Pons (tissue), 1 donor: ENCODE measurements at places on chromosomes 1 and 21.
A peak's percentile ranks its signal among the peaks of the same experiment; 100 is the strongest.

GRCh38 chr1:101216623-101217022, 20.2 kb upstream of the S1PR1 start:
- DNase-seq, result no peak

GRCh38 chr1:90175490-90176167, 180.7 kb downstream of the ZNF326 start:
- DNase-seq, result no peak

DNA sequence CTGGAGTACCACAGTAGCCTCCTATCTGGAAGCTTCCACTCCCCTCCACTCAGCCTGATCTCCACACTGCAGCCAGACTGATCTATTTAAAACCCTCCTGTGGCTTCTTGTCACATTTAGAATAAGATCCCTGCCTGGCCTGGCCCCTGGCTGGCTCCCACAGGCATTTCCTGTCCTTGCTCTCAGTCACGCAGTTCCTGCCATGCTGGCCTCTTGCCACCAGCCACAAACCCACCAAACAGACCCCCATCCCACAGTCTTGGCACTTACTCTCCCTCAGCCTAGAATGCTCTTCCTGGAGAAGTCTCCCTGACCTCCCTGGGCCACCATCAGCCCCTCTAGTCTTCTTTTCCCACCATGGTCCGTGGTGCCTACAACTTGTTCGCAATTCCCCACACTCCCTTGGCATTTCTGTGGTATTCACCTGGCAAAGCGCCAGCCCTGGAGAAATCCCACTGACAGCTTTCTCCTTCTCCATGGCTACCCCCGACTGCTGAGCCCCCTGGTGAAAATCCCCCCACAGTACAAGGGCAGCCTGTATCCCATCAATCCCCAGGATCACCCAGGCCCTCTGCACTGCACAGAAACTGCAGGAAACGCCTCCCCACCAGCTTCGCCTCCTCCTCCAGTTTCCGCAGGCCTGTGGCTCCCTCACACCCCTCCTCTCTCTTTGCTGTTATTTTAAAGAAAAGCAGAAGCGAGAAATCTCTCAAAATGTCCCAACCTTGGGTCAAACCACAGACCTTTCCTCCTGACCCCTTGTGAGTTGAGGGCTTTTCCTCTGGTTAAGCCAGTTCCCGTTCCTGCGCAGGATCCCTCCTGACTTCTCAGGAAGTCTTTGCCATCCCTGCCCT, 94.5 kb downstream of the SYT2 start:
- peak; percentile 75 for DNase-seq

DNA sequence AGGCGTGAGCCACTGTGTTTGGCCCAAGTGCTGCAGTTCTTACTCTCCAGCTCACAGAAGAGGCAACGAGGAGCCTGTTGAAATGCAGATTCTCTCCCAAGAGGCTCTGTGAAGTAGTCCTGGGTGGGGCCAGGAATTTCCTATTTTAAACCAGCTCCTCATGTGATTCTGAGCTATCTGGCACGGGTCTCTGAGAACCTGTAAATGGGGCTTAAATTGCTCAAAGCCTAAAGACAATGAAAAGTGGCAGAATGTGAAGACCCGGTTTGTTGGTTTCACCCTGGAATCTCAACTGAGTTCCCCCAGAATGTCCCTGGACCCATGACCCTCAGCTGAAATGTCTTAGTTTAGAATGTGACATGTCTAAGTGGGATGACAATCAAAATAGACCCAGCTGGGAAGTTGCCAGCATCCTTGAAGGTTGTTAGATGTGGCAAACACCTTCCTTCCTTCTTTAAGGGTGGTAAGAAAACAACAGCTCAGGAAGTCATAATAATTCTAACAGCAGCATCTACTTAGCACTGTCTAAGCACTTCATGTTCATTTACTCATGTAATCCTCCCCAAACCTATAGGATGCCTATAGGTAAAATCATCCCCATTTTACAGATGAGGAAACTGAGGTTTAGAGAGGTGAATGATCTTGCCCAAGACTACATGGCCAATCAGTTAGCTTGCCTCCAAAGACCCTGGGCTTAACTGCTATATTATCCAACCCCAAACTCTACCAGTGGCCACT, 20.9 kb upstream of the ATP5PO start:
- no peak for DNase-seq

- no peak for DNase-seq
Observed at GRCh38 chr21:16624479-16625118, 888.2 kb upstream of the CXADR start.

DNA sequence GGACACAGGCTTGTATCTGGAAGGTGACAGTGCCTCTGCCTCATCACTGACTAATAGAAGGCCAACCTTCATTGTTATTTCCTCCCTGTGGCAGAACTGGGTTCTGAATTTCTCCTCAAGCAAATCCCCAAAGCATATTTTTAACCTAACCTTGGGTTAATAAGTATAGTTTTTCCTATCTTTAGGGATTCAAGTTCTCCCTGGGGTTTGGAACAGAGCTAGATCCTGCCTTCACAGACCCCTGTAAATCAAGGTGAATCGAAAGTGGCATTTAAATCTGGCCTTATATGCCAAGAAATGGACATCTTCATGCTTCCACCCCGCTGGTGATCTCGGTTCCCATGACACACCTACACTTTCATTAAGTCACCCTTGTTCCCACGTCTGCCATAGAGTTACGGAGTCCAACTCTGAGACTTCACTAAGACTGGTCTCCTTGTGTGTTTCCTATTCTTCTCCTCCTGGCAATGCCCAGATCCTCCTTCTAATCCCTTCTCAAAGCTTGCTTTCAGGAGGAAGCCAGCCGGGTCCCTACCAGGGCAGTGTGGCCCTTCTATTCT, 4.3 kb upstream of the CHI3L2 start:
- no peak for DNase-seq

DNA sequence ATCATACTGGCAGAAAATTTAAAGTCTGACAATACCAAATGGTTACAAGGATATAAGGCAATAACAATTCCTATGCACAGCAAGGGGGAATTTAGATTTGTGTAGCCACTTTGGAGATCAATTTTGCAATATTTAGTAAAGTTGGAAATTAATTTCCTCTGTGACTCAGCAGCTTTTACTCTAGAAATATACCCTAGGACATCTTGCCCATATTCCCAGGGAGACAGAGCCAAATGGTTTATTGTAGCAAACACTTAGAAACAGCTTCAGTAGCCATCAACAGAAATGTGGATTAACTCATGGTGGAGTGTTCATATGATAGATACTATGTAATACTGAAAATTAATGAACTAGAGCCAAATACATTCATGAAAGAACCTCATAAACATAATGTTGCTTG, 104.6 kb downstream of the BACH1 start:
- no peak for DNase-seq

- DNase-seq, result no peak
Observed at GRCh38 chr1:149929856-149930255, 2.3 kb upstream of the SF3B4 start.

GRCh38 chr1:63634471-63634870, 41.3 kb downstream of the PGM1 start:
- DNase-seq, result no peak

GRCh38 chr1:248758352-248758751, 2.8 kb upstream of the LYPD8 start:
- DNase-seq, result no peak

- DNase-seq, result no peak
Observed at GRCh38 chr21:36796070-36796469, 97.2 kb downstream of the SIM2 start.

- no peak for DNase-seq
Observed at GRCh38 chr1:230515451-230516145, 89.5 kb upstream of the PGBD5 start.

DNA sequence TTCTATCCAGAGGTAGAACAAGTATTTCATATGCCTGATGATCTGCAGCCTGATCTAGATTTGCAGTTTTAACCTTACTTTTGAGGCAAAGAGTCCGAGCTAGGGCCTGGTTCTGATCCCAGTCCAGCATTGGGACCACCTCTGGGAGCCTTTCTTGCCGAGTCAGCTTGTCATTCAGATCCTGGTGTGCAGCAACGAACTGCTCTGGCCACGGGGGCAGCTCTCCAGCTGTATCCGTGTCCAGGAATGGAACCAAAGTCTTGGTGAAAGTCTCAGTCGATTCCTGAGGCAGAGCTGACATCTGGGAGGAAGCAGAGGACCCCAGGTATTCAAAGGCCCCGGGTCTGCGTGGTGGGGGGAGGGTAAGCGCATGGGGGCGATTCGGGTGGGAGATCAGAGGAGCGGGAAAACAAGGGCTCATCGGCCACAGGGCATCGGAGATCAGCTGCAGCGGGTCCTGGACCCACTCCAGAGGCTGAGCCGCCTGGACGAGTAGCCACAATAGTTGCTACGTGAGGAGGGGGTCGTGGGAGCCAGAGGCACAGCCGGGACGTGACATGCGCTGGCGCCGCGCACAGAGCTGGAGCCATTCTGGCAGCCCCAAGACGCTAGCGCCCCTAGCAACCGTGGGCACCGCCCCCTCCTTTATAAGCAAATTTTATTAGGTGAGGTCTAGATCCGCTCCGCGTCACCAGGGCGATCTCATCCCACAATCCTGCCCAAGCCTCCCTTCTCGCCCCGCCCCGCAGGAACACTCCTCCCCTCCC, 32.4 kb upstream of the BSDC1 start:
- no peak for DNase-seq

GRCh38 chr1:92951141-92951582, 10.1 kb downstream of the DIPK1A start:
- no peak for DNase-seq

GRCh38 chr1:116351914-116352313, 21.1 kb upstream of the ATP1A1 start:
- DNase-seq, result no peak

GRCh38 chr1:149883598-149884247, 15.6 kb upstream of the BOLA1 start:
- no peak for DNase-seq

GRCh38 chr1:232477728-232478127, 152.2 kb downstream of the SIPA1L2 start:
- DNase-seq, result no peak

- DNase-seq, result no peak
Observed at GRCh38 chr21:37532868-37533780, 166.6 kb downstream of the DYRK1A start.

DNA sequence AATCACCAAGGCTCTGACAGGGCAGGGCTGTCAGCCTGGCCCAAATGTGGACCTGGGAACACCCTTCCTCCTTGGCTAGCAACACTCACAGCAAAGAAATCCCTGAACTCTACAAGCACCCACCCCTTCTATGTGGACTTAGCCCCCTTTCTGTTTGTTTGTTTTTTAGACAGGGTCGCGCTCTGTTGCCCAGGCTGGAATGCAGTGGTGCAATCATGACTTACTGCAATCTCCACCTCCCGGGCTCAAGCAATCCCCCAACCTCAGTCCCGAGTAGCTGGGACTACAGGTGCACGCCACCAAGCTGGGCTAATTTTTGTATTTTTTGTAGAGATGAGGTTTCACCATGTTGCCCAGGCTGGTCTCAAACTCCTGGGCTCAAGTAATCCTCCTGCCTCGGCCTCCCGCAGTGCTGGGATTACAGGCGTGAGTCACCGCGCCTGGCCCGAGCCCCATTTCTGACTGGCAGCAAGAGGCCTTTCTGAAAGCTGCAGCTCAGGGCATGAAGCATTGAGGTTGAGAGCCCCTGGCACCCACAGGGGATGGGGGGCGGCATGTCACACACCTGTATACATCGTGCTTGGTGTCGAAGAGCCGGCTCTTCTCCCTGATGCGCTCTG, 16.2 kb downstream of the RIPK4 start:
- DNase-seq, result no peak

GRCh38 chr1:89719502-89720306, 86.8 kb downstream of the LRRC8C start:
- DNase-seq, result no peak

- no peak for DNase-seq
Observed at GRCh38 chr1:7262611-7263010, 477.4 kb downstream of the CAMTA1 start.

DNA sequence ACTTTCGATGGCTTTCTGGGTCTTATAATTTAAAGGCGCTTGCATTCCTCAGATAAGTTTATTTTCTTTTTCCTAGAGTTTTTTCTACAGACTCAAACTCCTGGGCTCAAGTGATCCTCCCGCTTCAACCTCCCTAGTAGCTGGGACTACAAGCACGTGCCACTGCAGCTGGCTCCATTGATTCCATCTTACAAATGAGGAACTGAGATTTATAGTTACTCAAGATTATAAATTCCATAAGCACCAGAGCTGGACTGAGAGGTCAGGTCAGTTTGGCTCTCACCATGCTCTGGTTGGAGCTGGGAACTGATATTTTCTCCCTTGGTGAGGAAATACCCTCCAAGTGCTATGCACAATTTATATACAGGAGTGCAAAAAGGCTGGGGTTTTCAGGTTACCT, 13.4 kb upstream of the PRPF38B start:
- no peak for DNase-seq

DNA sequence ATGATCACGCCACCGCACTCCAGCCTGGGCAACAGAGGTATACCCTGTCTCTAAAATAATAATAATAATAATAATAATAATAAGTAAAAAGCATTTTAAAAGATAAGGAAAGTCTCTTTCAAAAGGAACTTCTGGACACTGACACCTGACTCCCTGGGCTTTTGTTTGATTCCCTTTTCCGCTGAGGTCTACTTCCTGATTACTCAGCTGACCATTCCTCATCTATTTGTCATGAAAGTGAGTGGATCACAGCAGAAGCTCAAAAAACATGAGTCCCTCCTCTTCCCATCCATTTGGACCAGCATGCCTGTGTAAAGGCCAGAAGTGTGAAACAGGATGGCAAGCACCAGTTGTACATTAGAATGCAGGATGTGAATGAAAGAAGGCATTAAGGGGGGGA, 61.1 kb upstream of the FBXO28 start:
- no peak for DNase-seq

DNA sequence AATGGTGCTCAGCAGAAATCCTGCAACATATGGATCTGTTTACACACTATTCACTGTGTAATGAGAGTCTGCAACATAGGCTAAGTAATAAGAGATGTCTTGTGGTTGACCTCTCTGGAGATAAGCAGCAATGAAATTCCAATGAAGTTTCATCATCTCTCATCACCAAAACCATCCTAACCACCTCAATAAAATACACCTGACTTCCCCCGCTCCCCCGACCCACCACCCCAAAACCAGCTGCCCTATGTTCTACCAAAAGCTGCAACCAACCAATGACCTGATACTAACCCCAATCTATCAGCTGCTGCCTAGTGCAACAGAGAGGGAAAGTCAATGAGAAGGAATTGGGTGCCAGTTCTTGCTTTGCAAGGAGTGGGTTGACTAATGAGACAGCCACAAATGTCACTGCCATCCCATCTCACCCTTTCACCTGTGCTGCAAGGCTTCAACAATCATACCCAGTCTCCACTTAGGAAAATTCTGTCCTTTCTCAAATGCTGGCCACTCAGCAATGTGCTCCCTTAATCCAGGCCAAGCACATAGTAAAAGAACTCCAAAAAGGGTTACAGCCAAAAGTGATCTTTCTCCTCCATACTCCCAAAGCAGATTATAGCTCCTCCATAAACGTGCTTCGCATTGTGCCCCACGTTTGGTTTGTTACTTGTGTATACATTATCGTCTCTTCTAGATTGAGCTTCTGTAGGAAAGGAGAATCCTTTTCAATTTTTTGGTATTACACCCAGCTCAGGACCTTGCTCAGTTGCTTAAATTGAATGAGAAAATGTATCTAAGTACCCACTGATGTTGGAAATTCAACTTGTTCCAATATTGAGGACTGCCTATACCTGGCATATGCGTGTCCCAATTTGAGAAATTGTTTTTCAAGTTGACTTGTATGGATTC, 29.0 kb downstream of the MRPL39 start:
- DNase-seq, result no peak
